Suppressor macrophage treated with lipopolysaccharide for 1 hour (primary cell): ENCODE measurements at places on chromosomes 7 and 10.

DNA sequence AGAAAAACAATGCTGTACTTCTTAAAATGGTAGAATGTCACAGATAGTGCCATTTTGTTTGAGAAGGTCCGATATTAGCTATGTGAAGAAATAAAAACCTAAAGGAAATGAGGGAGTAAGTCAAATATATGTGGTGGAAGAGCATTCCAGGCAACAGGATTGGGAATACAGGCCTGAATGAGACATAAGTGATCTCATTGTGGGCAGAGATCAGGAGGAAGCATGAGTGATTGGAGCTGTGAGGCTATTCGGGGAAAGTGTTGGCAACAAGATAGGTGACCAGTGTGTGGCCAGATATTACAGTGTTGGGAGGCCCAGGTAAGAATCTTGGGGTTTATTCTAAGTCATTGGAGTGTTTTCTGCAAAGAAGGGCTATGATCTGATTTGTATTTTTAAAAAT is 41.3 kb upstream of the AGMO start:
- DNase-seq: no peak

GRCh38 chr7:49866076-49866735 is 92.8 kb downstream of the VWC2 start:
- no peak for DNase-seq

GRCh38 chr10:13706604-13707003 is 119.8 kb downstream of the PRPF18 start:
- DNase-seq: no peak

GRCh38 chr7:126150278-126150958 is 1102.3 kb downstream of the GRM8 start:
- DNase-seq: no peak

DNA sequence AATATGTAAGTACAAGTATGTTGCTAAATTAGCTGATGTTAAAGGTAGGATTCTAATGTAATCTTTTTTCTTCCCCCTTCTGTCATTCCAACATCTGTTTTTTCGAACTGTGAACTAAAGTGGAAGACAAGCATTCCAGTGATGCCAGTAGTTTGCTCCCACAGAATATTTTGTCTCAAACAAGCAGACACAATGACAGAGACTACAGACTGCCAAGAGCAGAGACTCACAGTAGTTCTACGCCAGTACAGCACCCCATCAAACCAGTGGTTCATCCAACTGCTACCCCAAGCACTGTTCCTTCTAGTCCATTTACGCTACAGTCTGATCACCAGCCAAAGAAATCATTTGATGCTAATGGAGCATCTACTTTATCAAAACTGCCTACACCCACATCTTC is 62.7 kb downstream of the WAC start:
- DNase-seq: no peak

GRCh38 chr7:110835218-110835617 is 255.7 kb upstream of the LRRN3 start:
- no peak for DNase-seq

DNA sequence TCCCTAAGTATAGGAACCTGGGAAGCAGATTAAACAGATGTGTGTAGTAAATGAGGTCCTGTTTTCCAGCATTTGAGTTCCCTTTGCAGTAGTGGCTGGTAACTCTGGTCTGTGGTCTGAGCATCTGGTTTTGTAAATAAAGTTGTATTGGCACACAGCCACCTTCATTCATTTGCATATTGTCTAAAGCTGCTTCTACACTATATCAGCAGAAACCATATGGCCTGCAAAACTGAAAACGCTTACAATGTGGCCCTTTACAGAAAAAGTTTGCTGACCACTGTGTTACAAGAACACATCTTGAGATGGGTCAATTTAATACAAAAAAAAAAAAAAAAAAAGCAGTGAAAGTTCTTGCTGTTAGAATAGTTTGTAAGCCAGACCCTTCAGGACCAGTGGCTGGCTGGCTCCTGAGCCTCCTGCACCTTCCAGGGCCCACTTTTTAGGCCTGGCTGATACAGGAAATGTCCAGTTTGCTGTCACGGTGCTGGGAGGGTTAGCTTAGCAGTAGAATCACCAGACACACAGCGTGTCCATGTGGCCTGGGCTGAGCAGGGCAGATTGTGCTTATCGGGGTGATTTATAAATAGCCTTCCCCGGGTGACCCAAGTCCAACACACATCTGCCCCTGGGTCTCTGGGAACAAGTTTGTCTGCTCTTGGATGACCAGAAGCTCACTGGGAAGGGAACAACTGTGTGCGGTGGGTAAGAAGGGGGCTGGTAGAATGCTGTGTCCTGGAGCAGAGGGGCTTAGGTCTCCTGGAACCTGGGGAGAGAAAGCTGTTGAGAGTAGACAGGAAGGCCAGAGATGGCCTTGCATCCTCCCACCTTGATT is 1.4 kb downstream of the C10orf71 start:
- DNase-seq: no peak

DNA sequence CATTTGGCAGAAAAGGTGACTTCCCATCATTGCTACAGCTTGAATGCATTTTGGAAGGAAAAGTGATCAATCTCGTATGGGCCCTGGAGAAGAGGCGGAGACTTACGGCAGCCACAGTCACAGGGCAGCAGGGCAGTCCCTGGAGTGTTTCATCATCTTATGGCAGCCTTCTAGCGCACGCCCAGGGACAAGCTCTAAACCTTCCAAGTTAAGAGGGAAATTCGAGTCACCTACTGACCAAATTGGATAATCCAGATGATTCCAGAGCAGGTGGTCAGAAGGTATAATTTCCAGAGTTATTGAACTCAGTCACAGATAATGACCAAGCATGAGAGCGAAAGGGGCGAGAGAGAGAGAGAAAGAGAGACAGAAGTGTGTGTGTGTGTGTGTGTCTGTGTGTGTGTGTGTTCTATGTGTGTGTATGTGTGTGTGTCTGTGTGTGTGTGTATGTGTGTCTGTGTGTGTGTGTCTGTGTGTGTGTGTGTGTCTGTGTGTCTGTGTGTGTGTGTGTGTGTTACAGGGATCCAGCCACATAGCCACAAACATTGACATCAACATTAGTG is 123.7 kb upstream of the ADAM12 start:
- DNase-seq: no peak

DNA sequence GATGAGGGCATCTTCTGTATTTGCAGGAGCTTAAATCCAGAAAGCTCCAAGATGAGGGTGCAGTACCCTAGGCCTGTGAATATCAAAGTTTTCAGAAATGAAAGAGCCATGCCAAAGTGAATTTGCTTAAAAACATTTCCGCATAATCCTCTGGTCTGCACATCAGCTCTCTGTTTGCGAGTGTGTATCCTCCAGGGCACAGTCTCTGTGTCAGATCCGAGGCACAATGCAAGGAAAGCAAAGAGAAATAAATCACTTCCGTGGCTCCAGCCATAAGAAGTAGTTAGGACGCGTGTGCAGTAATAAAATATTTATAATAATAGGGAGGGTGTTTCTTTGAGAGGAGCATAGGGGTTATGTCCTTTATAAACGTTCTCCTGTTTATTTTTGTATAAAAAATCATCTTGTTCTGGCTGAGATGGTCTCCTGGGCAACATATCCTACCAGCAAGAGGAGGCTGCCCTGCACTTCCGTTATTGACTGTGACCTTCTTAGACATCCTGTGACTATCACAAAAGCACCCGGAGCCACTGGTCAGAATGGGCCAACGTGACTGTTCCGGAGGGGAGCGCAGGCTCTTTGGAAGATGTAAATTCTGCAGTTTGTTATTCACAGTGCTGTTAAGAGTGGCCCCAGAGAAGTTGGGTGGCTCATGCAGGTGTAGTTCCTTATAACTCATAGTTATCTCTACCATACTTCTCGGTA is 667.6 kb upstream of the FOXK1 start:
- DNase-seq: no peak

DNA sequence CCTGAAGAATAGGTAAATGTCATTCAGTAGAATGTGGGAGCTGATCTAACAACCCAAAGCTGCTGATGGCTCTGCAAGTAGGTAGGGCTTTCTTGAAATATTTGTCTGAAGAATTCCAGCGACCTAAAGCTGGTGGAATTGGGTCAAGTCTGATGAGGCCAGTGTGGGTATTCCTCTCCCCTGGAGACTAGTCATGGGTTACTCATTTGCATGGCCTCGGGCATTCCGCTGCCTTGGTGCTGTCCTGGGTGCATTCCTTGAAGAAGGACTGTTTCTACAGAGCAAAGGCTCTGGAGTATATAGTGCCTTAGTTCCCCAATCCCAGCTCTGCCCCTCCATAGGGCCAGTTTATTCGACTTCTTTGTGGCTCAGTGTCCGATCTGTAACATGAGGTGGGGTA is 19.2 kb downstream of the PDK4 start:
- peak; percentile 50 for DNase-seq

DNA sequence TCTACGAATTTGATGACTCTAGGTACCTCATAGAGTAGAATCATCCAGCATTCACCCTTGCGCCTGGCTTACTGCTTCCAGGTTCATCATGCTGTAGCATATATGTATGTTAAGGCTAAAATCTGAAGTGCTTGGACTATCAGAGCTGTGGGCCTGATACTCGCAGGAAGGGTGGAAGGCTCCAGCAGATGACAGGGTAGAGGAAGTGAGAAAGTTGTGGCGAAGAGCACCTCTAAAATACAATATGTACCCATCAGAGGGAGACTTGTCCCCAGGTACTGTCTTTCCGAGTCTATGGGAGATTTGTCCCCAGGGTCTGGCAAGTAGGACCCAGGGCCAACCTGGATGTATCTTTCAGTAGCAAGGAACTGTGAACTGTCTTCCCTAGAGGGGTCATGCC is 48.1 kb upstream of the PLEKHA1 start:
- no peak for DNase-seq

GRCh38 chr10:123203393-123204126 is 49.4 kb downstream of the BUB3 start:
- no peak for DNase-seq

GRCh38 chr7:25389489-25390106 is 161.3 kb upstream of the NPVF start:
- DNase-seq: peak; percentile 39

DNA sequence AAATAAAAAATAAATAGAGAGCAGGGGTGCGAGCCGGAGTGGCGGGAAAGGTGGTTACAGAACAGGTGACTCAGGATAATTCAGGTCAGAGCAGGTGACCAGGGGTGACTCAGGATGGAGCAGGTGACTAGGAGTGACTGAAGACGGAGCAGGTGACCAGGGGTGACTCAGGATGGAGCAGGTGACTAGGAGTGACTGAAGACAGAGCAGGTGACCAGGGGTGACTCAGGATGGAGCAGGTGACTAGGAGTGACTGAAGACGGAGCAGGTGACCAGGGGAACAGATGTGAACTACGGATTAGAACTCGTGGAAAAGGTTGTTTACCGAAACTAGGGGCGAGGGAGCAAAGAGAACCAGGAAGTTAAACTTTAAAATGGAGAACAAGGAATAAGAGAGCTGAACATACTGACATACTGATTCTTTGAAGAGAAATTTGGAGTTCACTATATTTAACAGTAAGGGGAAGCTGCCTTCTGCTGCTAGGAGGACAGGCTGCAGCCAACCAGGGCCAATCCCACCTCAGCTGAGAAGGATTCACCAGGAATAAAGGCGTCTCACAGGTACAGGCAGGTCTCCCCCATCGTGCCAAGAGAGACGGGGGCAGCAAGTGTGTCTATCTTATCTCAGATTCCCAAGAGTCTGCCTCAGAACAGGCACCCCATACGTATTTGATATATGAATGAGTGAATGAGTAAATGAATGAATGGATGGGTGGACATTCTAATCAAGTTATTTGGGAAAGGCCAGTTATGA is 101.3 kb downstream of the CPXM2 start:
- DNase-seq: no peak

- DNase-seq: no peak
These were observed 937.1 kb downstream of the CNTNAP2 start for GRCh38 chr7:147053746-147054145.

DNA sequence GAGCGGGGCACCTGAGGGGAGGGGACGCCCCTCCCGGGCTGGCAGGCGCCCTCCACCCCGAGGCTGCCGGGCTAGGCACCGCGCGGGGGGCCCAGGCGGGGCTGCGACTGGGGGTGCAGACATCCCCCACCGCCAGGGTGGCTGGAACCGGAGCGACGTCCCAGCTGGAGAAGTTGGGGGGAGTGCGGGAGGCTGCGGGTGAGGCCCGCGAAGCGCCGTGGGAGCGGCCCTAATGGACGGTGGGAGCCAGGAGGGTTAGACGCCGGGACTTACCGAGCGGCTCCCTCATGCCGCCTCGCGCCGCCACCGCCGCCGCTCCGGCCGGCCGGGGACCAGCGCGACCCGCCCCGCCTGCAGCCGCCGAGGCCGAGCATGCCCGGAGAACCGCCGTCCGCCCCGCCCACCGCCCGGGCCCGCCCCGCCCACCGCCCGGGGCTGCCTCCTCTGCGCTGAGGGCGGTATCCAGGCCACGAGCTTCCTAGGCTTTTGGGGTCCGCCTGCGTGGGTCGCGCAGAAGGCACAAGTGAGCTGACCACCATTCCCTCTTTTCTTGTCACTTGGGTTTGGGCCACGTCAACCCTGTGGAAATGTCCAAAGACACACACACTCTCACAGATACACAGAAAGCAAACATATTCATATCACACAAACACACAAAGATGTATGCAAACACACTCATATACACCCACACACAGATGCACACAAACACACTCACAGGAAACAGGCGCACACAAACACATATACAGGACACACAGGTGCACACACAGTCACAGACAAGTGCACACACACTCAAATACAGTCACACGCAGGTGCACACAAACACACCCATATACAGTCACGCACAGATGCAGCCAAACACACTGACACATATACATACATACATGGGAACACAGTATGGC is at the start of gene JCAD:
Gene JCAD (minus strand): TSS at position 378 of the 899 bp plus-strand sequence. CDS start 11,774 bp downstream, outside the sequence.
- peak; percentile 37 for DNase-seq

GRCh38 chr7:150417239-150417638 is 33.2 kb upstream of the GIMAP8 start:
- DNase-seq: no peak

DNA sequence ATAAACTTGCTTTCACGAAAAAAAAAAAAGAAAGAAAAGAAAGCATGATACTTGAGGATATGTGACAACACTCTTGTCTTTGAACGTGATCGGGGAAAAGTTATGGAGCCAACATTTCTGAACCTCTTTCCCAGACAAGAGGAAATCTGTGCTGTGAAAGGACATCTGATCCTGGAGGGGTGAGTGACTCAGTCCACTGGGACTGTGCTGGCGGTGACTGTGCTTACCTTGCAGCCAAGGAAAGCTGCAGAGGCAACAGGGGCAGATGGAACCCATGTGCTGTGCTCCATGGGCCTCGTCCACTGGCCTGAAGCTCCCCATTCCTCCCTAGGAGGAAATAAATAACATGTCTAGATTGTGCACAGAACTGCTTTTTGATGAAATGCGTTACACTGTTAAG is 116.5 kb upstream of the RAB11FIP2 start:
- DNase-seq: no peak
